ENCODE measurements at places on chromosomes 1 and 21. TPM values are rescaled to one million over a fixed set of nuclear protein-coding genes. Genes with fewer than 3 reads are reported as not detected.

DNA sequence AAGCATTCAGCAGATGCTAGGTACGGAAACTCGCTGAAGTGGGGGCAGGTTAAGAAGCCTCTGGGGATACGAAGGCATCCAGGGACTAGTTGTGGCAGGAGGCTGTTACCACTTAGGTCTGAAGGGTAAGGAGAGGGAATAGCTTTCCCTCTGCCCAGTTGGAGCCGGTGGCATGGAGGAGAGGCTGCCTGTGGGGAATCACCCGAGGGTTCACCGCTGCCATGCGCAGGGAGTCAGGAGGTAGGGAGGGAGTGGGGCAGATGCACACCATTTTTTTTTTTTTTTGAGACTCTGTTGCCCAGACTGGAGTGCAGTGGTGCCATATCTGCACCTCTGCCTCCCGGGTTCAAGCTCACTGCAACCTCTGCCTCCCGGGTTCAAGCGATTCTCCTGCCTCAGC, 6.1 kb downstream of the PCSK9 start:
- no peak overlapping the region for H3K27ac ChIP-seq
- H3K4me3 ChIP-seq = no peak overlapping the region
- H3K27me3 ChIP-seq = peaks cover 19% of the 10 kb centered on the region
- no peak for DNase-seq
- H3K36me3 ChIP-seq = peaks cover 3% of the 10 kb centered on the region
- peaks cover 11% of the 10 kb centered on the region for H3K4me1 ChIP-seq

GRCh38 chr1:30680429-30680828, 43.0 kb downstream of the MATN1 start:
- H3K4me3 ChIP-seq = no peak overlapping the region
- DNase-seq = no peak
- H3K27ac ChIP-seq = no peak overlapping the region
- peaks cover 35% of the 10 kb centered on the region for H3K27me3 ChIP-seq

DNA sequence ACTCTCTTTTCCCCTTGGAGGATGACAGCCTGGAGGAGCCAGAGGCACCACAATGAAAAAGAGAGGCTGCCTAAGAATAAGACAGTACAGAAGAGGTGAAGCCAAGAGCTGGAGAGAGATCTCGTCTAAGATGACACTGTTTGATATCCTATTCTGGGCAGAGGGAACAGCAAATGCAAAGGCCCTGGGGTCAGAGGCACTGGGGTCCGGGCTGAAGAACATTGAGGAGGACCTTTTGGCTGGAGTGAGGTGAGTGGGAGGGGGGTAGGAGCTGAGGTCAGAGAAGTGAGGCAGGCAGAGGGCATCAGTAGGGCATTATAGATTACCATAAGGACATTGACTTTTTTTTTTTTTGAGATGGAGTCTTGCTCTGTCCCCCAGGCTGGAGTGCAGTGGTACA, 19.3 kb upstream of the TMEM51 start:
- H3K4me3 ChIP-seq = no peak overlapping the region
- no peaks in the 10 kb centered on the region for H3K4me1 ChIP-seq
- DNase-seq = no peak
- H3K36me3 ChIP-seq = no peaks in the 10 kb centered on the region

LCE1E gene
- not detected for total RNA-seq

GRCh38 chr21:19995253-19995652, 1003.0 kb upstream of the NCAM2 start:
- no peaks in the 10 kb centered on the region for H3K27me3 ChIP-seq
- DNase-seq = no peak
- H3K36me3 ChIP-seq = no peaks in the 10 kb centered on the region
- H3K27ac ChIP-seq = no peak overlapping the region
- no peaks in the 10 kb centered on the region for H3K4me1 ChIP-seq

- H3K4me3 ChIP-seq = no peak overlapping the region
- no peaks in the 10 kb centered on the region for H3K27me3 ChIP-seq
- no peaks in the 10 kb centered on the region for H3K36me3 ChIP-seq
- peaks cover 17% of the 10 kb centered on the region for H3K4me1 ChIP-seq
These were observed 226.1 kb downstream of the RGS7 start for GRCh38 chr1:241130881-241131280.

DNA sequence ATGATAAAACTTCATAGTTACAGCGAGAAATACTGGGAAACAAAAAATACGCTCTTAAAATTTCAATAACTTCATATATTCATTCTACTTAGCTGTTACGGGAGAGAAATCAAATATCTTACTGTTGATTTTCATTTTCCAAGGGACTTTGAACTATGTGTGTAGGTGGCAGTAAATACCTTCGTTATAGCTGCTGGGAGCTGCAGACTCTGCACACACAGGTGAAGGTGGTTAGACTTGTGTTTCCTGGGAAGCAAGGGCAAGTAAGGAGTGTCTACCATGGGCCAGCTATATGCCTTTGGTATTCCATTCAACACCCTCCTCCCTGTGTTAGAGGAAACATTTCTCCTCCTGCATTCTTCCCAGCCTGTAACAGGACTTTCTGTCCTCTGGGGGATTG, 51.4 kb upstream of the DIRAS3 start:
- H3K4me3 ChIP-seq = no peak overlapping the region
- peaks cover 16% of the 10 kb centered on the region for H3K4me1 ChIP-seq
- H3K27me3 ChIP-seq = no peaks in the 10 kb centered on the region

DNA sequence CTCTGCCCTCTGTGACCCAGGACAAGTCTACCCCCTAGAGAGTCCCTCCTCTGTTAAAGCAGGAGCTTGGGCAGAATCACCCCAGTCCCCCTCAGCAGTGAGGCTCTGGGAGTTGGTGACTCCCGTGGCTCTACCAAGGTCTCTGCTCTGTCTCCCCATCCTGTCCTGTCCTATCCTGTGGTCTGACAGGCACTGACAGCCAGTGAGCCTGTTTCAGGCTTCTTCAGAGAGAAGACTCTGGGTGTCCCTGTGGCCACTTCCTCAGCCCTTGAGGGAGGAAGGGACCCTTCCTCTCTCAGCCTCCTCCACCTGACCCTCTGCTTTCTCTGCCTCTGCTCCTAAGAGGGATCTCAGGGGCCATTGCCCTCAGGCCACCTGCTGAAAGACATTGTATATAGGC, 148.7 kb downstream of the FCRL5 start:
- no peaks in the 10 kb centered on the region for H3K27me3 ChIP-seq
- H3K4me3 ChIP-seq = no peak overlapping the region
- DNase-seq = no peak
- no peaks in the 10 kb centered on the region for H3K36me3 ChIP-seq
- no peak overlapping the region for H3K27ac ChIP-seq
- peaks cover 4% of the 10 kb centered on the region for H3K4me1 ChIP-seq

- no peak for DNase-seq
- no peaks in the 10 kb centered on the region for H3K4me1 ChIP-seq
- no peak overlapping the region for H3K4me3 ChIP-seq
- peaks cover 37% of the 10 kb centered on the region for H3K36me3 ChIP-seq
These were observed 59.2 kb downstream of the IARS2 start for GRCh38 chr1:220153147-220153546.

FNDC5 gene
- 2.0 TPM for total RNA-seq

- H3K27ac ChIP-seq = no peak overlapping the region
- H3K36me3 ChIP-seq = no peaks in the 10 kb centered on the region
- peaks cover 37% of the 10 kb centered on the region for H3K27me3 ChIP-seq
- H3K4me3 ChIP-seq = no peak overlapping the region
These were observed 55.7 kb upstream of the ETV3 start for GRCh38 chr1:157193702-157194391.

All from osteocyte (in vitro differentiated cells).